Glutamatergic neuron (in vitro differentiated cells): ENCODE measurements at places on chromosomes 2 and 18. TPM values are rescaled to one million over a fixed set of nuclear protein-coding genes. Genes with fewer than 3 reads are reported as not detected.

The DTNB gene
- 41.7 TPM for total RNA-seq

The SCN7A gene
- 0.32 TPM for total RNA-seq

The CDK5R2 gene
- 46.1 TPM for total RNA-seq

The AQP4 gene
- total RNA-seq = not detected

The C2orf72 gene
- 0.42 TPM for total RNA-seq

The LYPD1 gene
- 1.1 TPM for total RNA-seq

The POTEF gene
- total RNA-seq = 12.8 TPM

The NPHP1 gene
- 2.5 TPM for total RNA-seq

DNA sequence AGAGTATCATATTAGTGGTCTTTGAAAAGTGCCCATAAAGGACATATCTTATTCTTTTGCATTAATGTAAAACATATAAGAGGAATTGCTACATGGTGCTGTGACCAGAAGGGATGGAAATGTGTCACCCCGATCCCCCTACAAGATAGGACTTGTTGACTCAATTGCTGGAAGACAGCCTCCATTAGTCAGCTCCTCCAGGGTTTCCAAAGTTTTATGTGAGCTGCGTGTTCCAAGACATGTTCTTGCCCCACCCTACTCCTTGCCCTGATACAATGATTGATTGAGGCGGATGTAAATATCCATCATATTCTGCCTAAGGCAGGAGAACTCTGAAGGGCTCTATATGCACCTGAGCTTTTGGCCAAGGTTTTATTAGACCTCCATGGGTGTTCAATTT, 541.0 kb upstream of the ZEB2 start:
- no peak for DNase-seq

- DNase-seq = no peak
Measured at GRCh38 chr2:69954084-69954483, 7.3 kb downstream of the ASPRV1 start.

DNA sequence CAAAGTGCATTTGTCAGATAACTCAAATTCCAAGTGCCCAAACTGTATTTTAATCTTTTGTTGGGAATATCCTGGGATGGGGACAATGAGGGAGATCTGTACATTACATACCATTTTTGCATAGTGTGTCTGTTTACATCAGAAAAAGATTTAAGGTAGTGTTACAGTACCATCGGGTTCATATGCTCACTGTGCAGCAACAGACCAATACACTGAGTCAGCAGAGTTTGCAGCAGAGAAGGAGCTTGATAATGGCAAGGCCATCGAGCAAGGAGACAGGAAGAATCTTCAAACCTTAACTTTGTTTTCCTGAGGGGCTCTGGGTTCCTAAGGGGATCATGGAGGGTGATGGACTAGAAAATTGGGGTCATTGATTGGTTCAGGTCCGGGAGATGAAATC, 399.7 kb downstream of the PARD3B start:
- DNase-seq = no peak

DNA sequence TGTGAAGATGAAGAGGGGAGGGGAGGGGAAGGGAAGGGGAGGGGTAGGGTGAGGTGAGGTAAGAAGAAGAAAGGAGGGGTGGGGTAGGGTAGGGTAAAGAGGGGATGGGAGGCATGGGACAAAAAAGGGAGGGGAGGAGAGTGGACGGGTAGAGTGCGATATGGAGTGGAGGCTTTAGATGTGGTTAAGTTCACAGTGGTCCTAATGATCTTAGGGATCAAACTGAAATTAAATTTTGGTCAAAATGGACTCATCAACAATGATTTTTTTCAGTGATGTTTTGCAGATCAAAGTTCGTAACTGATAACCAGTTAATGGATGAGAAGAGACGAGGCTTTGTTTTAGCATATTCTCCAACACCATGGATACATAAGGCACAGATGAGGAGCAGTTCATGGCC, 513.9 kb upstream of the ACVR2A start:
- no peak for DNase-seq

DNA sequence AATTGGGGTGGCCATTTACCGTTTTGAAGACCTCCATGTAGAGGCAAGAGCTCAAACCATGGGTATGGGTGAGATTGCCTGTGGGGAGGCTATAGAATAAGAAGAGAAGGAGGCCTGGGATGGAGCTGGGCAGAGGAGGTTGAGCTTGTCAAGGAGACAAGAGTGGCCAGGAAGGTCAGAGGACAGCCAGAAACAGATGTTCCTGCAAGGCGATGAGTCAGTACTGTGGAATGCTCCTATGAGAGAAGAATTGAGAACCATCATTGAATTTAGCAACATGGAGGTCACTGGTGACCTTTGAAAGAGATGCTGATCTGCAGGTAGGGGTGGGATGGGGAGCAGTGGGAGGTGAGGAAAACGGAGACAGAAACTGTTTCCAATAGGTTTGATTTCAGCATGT, 3.5 kb downstream of the ACSL3 start:
- no peak for DNase-seq

DNA sequence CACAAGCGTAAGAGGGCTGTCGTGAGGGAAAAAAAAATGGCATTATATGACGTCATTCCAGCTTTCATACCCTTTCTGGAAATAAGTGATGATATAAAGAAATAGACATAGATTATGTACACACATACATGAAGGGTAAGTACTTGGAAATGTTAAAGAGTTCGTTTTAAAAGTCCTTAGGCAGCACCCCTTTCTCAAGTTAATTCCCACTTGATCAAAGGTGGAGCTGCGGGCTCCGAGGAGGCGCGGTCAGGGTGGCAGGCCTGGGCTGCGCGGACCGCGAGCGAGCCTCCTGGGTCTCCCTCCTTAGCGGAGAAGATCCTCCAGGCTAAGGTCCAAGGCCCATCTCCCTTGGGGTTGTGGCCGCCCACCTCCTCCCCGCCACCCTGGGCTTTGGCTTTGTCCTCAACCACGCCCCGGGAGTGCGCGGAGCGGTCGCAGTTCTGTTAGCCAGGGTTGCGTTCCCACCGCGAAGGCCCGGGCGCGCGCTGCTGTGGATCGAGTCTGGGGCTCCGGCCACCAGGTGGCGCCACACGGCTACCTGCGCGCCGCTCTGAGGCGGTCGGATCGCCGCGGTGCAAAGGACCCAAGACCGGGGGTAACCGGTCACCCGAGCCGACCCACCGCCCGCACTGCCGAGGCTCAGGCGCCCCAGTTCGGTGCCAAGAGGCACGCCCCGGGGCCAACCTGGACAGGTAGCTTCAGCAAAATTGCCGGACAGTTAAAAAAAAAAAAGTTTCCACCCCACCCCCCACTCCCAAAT, 66.8 kb downstream of the HNRNPLL start:
- DNase-seq = peak; percentile 90

- DNase-seq = no peak
Measured at GRCh38 chr2:228408529-228409227, 227.2 kb upstream of the SPHKAP start.

- DNase-seq = no peak
Measured at GRCh38 chr2:127631541-127631996, 14.4 kb upstream of the GPR17 start.

GRCh38 chr2:14614017-14614416, 18.5 kb upstream of the LRATD1 start:
- no peak for DNase-seq

- DNase-seq = no peak
Measured at GRCh38 chr2:229371086-229371485, 100.0 kb upstream of the PID1 start.

- no peak for DNase-seq
Measured at GRCh38 chr2:64338910-64339500, 115.0 kb upstream of the LGALSL start.

DNA sequence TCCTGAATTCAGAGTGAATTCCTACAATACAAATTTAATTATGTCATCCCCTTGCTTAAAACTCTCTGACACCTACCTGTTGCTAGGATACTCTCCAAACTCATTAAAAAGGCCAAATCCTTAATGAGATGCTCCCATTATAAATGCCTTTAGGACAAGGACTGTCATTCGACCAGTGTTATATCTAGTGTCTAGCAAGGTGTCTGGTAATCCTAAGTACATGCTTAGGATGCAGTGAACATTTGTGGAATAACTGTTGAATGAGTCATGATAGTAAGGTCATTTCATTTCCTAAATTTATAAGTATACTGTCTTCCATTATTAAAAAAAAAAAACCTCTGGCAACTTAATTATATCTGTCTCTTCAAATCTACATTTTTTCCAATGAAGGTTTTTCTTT, 588.9 kb upstream of the NRXN1 start:
- no peak for DNase-seq

DNA sequence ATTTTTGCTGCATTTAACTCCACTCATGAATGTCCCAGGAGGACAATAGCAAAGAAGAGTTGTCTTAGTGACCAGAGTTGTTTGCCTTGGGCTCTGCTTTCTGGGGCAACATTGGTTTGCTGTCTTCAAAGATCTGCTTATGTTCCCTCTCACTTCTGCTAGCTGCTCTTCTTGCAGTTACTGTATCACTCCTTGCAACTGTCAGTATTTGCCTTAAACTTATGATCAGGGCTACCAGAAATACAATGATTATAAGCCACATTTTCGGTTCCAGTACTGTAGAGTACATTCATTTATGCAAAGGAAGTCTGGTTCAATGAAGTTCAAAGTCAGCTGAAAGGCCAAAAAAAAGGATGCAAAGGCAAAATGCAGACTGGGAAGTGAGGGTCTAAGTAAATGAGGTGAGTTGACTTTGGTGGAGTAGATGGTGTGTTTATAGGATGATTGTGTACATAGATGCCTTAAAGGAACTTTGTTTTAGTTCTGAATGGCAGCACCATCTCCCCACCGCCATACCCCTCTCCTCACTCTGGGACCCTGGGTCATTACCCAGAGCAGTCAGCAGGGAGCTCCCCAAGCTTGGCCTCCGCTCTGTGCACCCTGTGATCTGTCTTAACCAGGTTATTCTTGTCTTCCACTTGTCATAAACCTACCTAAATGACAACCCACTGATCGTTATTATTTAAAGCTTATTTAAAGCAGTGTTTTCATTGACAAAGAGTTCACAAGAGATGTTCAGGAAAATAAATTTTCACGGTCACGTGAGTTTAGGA, 236.0 kb downstream of the DOK6 start:
- no peak for DNase-seq

DNA sequence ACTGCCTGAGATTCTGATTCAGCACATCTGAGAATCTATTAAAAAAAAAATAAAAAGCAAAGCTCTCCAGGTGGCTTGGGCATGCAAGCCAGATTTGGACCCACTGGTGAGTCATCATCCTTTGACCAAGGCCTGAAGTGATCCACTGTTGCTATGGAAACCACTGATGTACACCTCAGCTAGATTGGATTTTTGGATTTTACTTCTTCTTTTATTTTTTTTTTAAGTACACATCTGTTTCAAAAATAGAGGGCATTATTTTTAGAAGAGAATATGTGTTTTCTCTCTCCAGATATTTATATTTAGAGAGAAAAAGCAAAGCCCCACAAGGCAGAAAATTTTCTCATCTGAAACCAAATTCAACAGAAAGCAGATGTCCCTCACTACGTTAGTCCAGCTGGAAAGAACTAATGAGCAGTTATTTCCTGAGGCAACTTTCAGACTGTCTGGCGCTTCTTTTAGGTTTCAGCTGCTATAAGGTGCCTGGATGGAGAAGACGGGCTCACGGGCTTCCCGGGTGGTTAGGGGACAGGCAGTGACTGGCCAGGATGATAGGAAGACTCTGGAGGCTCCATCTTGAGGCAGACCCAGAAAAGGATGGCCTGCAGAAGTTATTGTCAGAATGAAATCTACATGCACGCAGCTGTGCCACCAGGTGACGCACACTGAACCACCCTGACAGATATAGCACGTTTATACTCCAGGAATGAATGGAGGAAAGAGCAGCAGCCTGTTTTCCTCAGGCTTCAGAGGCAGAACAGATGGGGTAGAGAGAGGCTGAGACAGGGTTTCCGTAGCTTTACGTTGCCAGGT, 50.5 kb downstream of the MRPL35 start:
- DNase-seq = no peak
